ENCODE measurements at places on chromosomes 7 and 10. TPM values are rescaled to one million over a fixed set of nuclear protein-coding genes. Genes with fewer than 3 reads are reported as not detected.

Gene TEX47
- not detected for total RNA-seq

GRCh38 chr10:24720096-24720495 lies 3.6 kb downstream of the ARHGAP21 start:
- DNase-seq: no peak

DNA sequence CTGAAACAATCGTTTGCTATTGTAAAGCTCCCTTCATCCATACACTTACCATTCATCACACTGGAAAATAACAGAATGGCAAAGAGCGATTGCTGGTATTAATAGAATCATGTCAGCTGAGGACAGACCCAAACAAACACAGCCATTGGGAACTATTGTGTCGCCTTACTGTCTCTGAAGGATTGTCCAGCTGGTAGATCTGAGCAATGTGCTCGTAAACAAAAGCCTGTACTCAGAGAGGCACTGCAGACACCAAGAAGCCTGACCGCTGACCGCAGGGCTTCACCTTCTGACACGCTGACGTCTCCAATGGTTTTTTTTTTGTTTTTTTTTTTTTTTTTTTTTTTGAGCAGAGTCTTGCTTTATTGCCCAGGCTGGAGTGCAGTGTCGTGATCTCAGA lies 151.0 kb upstream of the FRMD4A start:
- no peak for DNase-seq

GRCh38 chr10:69232736-69233480 lies 12.8 kb downstream of the HKDC1 start:
- no peak for DNase-seq

Gene IDI1
- total RNA-seq: 69.5 TPM

- DNase-seq: no peak
Observed at GRCh38 chr10:13654846-13655245, 68.1 kb downstream of the PRPF18 start.

DNA sequence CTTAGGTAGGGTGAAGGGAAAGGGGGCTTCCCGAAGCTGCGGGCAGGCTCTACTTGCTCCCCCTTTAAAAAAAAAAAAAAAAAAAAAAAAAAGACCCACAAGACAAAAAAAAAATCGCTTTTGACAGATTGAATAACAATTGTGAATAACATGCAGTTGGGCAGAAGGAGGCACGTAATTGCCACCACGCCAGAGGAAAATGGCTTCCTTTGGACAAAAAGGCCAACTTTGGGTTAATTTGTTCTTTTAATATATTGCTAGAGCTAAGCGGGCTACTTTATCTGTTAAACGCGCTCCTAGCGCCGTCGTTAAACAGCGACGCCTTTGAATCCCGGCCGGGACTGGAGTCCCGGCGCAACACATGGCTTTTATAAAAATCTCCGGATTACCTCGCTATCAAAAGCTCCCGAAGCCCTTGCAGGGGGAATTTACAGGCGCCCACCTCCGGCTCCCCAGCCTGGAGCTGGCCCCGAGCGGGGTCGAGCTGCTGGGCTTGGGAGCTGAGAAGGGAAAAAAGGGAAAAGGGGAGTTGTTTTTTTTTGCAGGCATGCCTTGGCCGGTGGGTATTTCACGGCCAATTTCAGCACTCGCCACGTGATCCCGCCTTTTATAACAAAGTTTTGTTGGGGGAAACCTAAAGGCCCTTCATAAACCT lies 1.2 kb downstream of the HOXA11 start:
- DNase-seq: no peak

Gene TNPO3
- total RNA-seq: 59.3 TPM

DNA sequence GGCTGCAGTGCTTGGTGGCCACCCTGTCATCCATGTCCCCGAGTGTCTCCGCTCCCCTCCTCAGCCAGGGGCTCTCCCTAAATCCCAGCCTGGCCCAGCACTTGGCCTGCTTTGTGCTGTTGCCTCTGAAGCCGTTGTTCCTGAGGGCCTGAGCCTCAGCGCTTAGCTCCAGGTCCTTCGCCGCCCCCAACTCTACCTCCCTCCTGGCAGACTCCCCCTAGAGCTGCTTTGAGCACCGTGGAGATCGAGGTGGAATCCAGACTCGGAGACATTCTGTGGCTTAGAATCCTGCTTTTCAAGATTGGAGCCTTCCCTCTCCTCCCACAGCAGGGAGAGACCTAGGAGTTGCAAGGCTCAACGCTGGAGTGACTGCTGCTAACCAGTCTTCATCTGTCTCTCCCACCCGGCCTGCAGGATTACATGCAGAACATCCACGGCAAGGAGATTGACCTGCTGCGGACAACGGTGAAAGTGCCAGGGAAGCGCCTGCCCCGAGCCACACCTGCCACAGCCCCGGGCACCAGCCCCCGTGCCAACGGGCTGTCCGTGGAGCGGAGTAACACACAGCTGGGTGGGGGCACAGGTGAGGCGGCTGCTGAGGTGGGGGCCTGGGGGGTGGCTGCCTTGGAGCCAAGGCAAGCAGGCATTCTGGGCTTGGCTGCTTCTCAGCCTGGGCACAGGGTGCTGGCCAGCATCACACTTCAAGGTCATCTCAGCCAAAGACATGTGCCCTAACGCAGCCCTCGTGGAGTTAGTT lies 33.3 kb downstream of the GBX1 start:
- DNase-seq: no peak

DNA sequence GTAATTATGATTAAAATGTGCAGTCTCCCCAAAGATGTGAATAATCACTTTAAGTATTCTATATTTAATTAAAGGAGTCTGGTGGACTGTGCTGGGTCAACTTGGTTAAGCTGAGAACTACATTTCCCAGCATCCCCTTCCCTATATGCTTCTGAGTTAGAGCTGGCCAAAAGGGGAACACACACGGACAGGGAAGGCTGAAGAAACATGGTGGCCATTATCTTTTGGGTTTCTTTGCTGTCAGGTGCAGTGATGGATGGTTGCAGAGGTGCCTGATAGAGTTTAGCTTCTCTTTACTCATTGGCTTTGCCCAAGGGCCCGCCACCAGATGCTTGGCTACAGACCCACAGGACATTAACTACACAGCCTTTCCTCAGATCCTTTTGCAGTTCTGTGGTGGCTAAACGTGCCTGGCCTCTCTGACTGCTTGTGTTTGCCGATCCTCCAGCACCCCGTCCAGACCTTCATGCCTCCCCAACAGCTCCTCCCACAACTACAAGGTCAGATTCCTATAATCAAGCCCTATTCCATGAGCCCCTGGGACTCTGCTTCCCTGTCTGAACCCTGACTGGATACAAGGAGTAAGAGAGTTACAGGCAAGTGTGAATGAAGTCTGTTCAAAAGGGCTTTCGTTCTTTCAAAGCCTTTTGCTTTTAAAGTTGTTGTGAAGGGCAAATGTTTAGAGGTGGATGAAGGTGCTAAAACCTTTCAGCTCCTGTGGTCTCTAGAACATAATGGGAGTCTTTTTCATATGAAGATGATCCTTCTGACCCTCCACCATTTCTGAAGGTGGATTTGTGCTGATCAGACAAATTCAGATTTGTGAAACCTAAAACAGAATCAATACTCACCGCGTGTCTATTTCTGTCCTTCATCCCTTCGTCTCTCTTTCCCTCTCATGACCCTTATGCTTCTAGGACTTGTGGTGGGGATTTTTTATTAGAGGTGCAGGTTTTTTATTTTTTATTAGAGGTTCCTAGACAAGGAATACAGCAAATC lies 21.5 kb downstream of the BUB3 start:
- DNase-seq: no peak

GRCh38 chr7:31203551-31203950 lies 137.0 kb downstream of the NEUROD6 start:
- DNase-seq: no peak

- no peak for DNase-seq
Observed at GRCh38 chr10:125641398-125641797, 41.6 kb downstream of the TEX36 start.

DNA sequence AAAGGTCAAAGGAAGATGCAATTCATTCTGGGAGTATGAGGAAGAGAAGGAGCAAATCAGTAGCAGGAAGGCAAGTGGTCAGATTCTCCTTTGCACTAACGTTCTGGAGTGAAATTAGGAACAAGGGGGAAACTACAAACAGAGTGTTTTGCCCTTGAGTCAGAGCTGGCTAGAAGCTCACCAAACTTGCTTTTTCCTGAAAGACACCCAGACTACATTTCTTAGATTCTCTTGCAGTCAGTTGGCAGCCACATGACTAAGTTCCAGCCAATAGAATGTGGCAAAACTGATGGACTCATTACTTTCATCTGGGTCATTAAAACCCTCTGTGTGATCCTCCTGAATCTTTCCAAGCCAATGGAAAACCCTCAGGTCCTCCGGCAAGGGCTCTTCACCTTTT lies 18.6 kb upstream of the DLX5 start:
- DNase-seq: no peak

GRCh38 chr10:30270247-30270646 lies 78.8 kb downstream of the MTPAP start:
- no peak for DNase-seq

Gene ALOX5
- total RNA-seq: 0.56 TPM

- no peak for DNase-seq
Observed at GRCh38 chr10:97822261-97822687, 27.4 kb upstream of the GOLGA7B start.

GRCh38 chr10:20535897-20536881 lies 360.9 kb downstream of the NEBL start:
- DNase-seq: no peak

Gene MYL7
- total RNA-seq: not detected

All from activated CD8-positive, alpha-beta T cell treated with anti-CD3 and anti-CD28 coated beads for 36 hours (primary cell).